ENCODE measurements at places on chromosomes 16 and 17. TPM values are rescaled to one million over a fixed set of nuclear protein-coding genes. Genes with fewer than 3 reads are reported as not detected.

GRCh38 chr16:67943619-67944504 is at the start of gene LCAT:
Gene LCAT (minus strand): TSS chr16:67944120. CDS start chr16:67944101, 19 bp downstream.
- H3K4me3 ChIP-seq, result no peak within 1 kb of the TSS
- peaks cover 7% of the 10 kb centered on the region for H3K4me1 ChIP-seq
- H3K36me3 ChIP-seq, result peaks cover 80% of the 10 kb centered on the region
- no peaks in the 10 kb centered on the region for H3K27me3 ChIP-seq

- H3K27ac ChIP-seq, result no peak overlapping the region
- DNase-seq, result no peak
- no peaks in the 10 kb centered on the region for H3K36me3 ChIP-seq
- peaks cover 8% of the 10 kb centered on the region for H3K27me3 ChIP-seq
These were observed 2.6 kb downstream of the SPEM3 start for GRCh38 chr17:7431231-7431630.

NSRP1 gene
- 7.8 TPM for total RNA-seq

- peak overlapping the region; percentile 81 for H3K27ac ChIP-seq
- peak; percentile 19 for DNase-seq
- H3K4me3 ChIP-seq, result peak overlapping the region; percentile 54
- H3K27me3 ChIP-seq, result peaks cover 12% of the 10 kb centered on the region
- peaks cover 26% of the 10 kb centered on the region for H3K4me1 ChIP-seq
- H3K36me3 ChIP-seq, result no peaks in the 10 kb centered on the region
These were observed 1.1 kb upstream of the AKTIP start for GRCh38 chr16:53503991-53504663.

DNA sequence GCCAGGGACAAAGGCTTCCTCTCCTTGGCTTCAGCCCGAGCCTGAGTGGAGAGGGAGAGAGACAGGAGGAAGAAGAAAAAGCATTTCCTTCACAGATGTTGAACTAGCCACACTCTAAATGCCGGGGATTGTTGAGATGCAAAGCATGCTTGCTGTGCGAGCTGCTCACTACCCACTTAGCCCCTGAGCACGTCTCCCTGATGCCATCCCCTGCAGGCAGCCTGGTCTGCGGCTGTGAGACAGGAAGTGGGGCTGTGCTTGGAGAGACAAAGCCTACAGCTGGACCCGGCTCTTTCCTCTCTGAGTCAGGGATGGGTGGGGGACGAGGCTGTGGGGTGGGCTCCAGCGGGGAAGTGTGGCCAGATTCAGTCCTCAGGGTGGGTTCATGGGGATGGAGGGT is 13.7 kb downstream of the WNT9B start:
- peaks cover 15% of the 10 kb centered on the region for H3K27me3 ChIP-seq
- no peak for DNase-seq
- H3K4me1 ChIP-seq, result peaks cover 3% of the 10 kb centered on the region
- H3K4me3 ChIP-seq, result no peak overlapping the region

CCL18 gene
- total RNA-seq, result 9.3 TPM

GRCh38 chr16:57303021-57303909 is 18.8 kb upstream of the PLLP start:
- H3K4me3 ChIP-seq, result no peak overlapping the region
- H3K27ac ChIP-seq, result no peak overlapping the region
- no peak for DNase-seq
- peaks cover 51% of the 10 kb centered on the region for H3K4me1 ChIP-seq

DNA sequence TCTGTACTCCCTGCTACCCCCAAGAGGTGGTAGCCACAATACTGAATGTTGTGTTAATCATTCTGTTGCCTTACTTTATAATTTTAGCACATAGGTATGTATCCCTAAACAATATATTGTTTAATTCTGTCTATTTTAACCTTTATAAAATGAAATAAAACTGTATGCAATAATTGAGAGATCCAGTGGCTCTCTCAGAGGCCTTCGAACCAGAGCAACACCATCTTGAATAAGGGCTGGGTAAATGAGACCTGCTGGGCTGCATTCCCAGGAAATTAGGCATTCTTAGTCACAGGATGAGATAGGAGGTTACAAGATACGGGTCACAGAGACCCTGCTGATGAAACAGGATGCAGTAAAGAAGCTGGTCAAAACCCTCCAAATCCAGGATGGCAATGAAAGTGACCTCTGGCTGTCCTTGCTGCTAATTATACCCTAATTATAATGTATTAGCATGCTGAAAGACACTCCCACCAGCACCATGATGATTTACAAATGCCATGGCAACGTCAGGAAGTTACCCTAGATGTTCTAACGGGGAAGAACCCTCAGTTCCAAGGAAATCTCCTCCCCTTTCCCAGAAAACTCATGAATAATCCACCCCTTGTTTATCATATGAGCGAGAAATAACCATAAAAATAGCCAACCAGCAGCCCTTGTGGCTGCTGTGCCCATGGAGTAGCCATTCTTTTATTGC is 2.0 kb upstream of the CANT1 start:
- peaks cover 32% of the 10 kb centered on the region for H3K4me1 ChIP-seq
- no peaks in the 10 kb centered on the region for H3K27me3 ChIP-seq
- H3K36me3 ChIP-seq, result no peaks in the 10 kb centered on the region
- no peak overlapping the region for H3K4me3 ChIP-seq
- no peak overlapping the region for H3K27ac ChIP-seq

GRCh38 chr17:52242268-52242667 is 83.8 kb upstream of the CA10 start:
- H3K36me3 ChIP-seq, result no peaks in the 10 kb centered on the region
- no peak for DNase-seq
- H3K4me3 ChIP-seq, result no peak overlapping the region
- no peaks in the 10 kb centered on the region for H3K27me3 ChIP-seq

DNA sequence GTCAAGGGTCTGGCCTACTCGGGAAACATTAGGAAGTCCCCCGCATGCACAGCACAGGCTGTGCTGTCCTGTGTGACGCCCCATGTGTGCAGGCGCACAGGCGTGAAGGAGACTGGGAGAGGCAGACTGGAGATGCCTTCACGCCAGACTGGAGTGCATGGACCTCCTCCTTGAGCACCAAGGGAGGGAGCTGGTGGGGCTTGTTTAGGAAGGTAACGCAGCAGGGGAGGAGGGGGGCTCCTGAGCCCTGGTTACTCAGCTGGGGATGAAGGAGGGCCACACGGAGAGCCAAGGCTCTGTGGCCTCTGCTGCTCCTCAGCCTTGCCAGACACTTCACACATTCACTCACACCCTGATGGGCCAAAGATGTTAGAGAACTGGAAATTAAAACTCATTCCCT is 7.7 kb downstream of the HSDL1 start:
- no peaks in the 10 kb centered on the region for H3K36me3 ChIP-seq
- peaks cover 23% of the 10 kb centered on the region for H3K4me1 ChIP-seq
- H3K27ac ChIP-seq, result no peak overlapping the region
- H3K4me3 ChIP-seq, result no peak overlapping the region
- no peaks in the 10 kb centered on the region for H3K27me3 ChIP-seq

GRCh38 chr17:38598536-38598935 is 7.2 kb downstream of the SRCIN1 start:
- H3K36me3 ChIP-seq, result no peaks in the 10 kb centered on the region
- peaks cover 12% of the 10 kb centered on the region for H3K4me1 ChIP-seq
- peak; percentile 37 for DNase-seq
- no peak overlapping the region for H3K4me3 ChIP-seq
- H3K27me3 ChIP-seq, result peaks cover 100% of the 10 kb centered on the region

GRCh38 chr16:57639172-57639887 is 10.9 kb downstream of the ADGRG1 start:
- DNase-seq, result peak; percentile 75
- peaks cover 6% of the 10 kb centered on the region for H3K36me3 ChIP-seq
- peak overlapping the region; percentile 35 for H3K4me3 ChIP-seq
- no peaks in the 10 kb centered on the region for H3K27me3 ChIP-seq

PRR35 gene
- total RNA-seq, result under 0.01 TPM

KCNJ16 gene
- 0.05 TPM for total RNA-seq
